ENCODE measurements at places on chromosomes 5 and 9.

GRCh38 chr5:39192450-39193160, 26.8 kb downstream of the FYB1 start:
- DNase-seq, result no peak

DNA sequence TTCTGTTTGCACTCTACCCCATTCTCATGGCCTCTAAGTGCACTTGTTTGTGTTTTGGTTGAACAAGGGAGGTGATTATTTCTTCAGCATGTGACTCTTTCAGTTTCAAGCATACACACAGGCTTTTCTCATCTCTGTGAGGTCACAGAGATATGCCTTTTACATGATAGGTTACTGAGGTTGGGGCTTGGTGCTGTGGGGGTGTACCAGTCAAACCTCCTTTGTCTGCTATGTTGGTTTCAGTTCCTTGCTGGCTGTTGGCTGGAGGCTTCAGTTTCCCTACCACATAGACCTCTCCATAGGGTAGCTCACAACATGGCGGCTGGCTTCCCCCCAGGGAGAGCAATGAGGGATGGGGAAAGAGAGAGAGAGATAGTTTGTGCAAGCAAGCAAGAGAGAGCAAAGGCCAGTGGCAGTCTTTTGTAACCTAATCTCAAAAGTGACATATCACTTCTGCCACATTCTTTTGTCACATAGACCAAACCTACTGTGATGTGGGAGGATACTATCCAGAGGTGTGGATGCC, 96.7 kb upstream of the SEMA6A start:
- DNase-seq, result no peak

GRCh38 chr5:8012131-8012977, 143.4 kb downstream of the MTRR start:
- no peak for DNase-seq

DNA sequence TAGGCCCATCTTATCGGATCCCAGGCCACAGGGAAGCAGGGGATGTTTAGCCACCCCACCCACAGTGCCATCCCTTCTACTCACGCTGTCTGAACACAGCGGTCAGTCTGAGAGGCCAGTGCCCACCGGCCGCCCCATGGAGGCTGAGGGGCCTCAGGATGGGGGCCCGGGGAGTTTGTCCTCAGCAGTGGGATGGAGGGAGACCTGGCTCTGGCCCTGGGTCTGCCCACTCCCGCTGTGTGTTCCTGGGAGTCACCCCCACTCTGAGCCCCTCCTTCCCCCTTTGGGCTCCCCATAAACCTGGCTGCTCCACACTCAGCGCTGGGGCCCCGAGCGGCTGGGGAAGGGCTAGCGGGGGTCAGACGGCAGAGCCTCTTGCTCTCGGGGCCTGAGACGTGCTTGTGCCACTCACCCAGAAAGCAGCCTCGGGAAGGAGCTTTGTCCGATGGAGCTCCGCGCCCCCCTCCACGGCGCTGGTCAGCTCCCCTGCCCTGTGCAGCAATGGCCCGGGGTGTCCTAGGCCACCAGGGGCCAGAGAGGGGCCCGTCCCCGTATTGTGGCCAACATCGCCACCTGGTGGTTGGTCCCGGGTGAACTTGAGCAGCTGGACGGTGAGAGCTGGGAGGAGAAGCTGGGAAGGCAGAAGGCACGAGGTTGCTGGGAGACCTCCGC, 10.9 kb upstream of the LAMC3 start:
- no peak for DNase-seq

Data from NK-92 treated with Interleukin-12 subunit alpha and Interleukin-12 subunit beta, amount 100 ng/mL, for 24 hours (cell line).